Adrenal gland (tissue), 19 donors: ENCODE measurements at places on chromosomes 16 and 17. TPM values are rescaled to one million over a fixed set of nuclear protein-coding genes. Genes with fewer than 3 reads are reported as not detected.
A peak's percentile ranks its signal among the peaks of the same experiment; 100 is the strongest.

The COA3 gene
- polyA plus RNA-seq, result 91.1 TPM

DNA sequence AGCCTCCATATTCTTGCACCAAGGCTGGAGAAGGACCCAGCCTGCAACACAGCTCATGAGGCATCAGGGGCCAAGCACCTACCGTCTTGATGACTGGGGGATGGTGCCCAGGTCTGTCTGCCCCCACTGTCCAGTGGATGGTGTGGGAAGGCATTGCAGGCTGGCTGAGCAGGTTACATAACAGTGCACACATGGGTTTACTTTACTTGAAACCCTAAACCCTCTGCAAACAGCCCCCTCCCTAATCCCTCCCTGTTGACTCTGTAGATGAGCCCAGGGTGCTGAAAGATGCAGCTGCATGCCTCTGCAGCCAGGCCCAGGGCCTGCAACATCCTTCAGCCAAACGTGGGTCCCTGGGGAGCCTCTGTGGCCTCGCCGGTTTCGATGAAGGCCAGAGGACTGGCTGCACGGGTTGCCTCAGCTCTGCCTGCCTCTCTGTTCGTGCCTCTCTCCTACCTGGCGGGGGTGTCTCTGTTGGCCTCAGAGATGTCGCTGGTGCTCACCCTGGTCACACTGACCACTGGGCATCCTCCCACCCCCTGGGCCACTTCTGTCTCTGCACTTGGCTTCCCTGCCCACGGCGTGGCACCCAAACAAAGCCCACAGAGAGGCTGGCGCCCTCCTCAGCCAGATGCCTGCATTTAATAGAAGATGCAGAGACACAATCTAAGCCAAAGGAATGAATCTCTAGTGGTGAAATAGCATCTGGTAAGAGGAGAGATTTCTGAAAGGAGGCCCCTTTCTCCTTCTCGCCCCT lies 95.1 kb downstream of the METRNL start:
- no peak for DNase-seq

DNA sequence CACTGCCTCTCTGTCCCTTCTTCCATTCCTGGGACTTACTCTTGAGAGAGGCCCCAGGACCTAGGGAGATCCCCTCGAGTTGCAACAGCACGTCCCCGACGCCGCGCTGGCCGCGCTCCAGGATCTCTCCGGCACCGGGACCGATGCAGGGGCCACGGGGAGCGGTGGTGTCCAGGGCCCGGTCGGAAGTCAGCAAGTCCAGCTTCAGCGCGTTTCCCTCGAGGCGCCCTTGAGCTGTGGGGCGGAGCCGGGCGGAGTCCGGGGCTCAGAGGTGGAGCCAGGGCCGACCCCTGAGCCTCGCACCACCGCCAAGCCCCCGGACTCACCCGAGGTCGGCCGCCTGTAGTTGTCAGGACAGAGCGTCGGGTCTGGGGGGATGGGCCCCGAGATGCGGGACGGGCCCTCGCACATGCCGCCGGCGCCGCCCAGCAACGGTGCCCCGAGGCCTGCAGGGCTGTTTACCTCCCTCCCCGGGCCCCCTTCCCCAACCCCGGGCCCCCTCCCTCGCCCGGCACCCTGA lies 458 bp downstream of the ENKD1 start:
- DNase-seq, result peak; percentile 64

The NHERF1 gene
- 57.8 TPM for polyA plus RNA-seq

- peak; percentile 31 for DNase-seq
These were observed 124.2 kb downstream of the TMEM132E start for GRCh38 chr17:34703533-34703932.

DNA sequence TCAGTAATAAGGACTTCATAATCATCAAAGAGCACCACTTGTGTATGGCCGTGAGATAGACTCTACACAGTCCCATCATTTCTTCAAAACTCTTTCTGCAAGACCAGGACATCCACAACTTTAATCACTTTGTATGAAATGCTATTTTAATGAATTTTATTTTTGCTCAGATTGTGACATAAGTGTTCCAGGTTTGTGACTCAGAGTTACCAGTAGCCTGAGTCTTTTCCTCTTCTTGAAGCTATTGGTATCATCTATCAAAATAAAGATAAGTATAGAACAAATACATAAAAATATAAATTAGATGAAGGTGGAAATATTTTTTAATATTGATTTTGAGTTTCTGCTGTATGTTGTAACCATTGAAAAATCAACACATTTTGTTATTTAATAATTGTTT lies 16.6 kb upstream of the VWA3A start:
- DNase-seq, result no peak

DNA sequence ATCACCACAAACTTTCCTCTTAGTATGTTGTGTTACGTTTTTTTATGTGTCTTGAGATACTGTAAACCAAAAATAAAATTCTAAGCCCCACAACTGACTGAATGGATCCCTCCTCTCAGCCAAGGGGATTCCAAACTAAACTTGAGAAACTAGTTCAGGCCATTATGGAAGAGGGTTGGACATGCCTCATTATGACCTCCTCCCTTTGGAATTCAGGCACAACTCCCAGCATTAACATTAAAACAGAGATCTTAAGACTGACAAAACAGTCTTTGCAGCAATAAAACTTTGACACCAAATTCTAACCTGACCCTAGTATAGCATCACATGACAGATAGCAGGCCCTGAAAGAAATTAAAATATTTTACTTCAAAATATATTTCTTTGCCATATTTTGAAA lies 51.1 kb upstream of the SLC47A1 start:
- no peak for DNase-seq

DNA sequence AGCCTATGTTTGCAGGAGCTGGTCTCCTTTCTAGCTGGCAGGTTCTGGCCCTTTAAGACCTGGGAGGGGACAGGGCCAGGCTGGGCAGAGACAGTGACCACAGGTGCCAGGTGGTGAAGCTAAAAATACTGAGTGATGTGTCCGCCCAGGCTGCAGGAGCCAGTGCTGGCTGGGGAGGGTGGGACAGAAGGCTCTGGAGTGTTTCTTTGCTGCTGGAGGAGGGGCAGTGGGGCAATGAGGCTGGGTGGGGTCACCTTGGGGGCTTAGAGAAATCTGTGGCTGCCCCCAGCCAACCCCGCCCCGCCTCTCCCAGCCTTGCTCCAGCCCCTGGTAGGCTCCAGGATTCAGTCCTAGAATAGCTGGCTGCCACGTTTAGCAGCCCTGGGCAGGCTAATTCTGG lies 30.4 kb upstream of the SBK1 start:
- no peak for DNase-seq

GRCh38 chr16:85665929-85666328 lies 22.8 kb downstream of the GINS2 start:
- DNase-seq, result no peak
